Activated CD4-positive, alpha-beta T cell treated with anti-CD3 and anti-CD28 coated beads, Interleukin-10, Interleukin-2, amounts not matched to agents 100 ng/mL and 50 ng/mL, durations not matched to agents 16 hours and 8 hours (primary cell): ENCODE measurements at places on chromosomes 5 and 9.

- DNase-seq, result peak; percentile 83
These were observed 11.1 kb downstream of the GM2A start for GRCh38 chr5:151264113-151264512.

- DNase-seq, result no peak
These were observed at the start of gene PCDH1 for GRCh38 chr5:141878186-141878710. PCDH1 (minus strand) TSS chr5:141878410; CDS start chr5:141878262, 148 bp downstream.

GRCh38 chr5:38867416-38867815, 21.6 kb downstream of the OSMR start:
- no peak for DNase-seq

DNA sequence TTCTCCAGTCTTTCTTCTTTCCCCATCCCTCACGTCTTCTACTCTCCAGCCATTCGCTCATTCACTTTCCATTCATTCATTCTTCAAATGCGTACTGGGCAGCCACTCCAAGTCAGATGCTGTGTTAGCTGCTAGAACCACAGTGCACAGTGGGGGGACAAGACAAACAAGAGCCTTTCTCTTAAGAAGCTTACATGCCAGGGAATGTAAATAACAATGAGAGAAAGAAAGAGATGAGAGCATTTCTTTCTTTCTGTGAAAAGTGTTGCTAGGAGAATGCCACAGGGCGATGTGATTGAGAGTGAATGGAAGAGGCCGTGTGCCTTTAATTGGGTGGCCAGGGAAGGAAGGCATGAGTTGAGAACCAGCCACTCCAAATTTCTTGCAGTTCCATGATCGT, 46.3 kb upstream of the SMIM23 start:
- no peak for DNase-seq
